ENCODE measurements at places on chromosomes 11 and 22.

- DNase-seq, result no peak
Measured at GRCh38 chr22:50437511-50438304, 37.1 kb downstream of the SBF1 start.

DNA sequence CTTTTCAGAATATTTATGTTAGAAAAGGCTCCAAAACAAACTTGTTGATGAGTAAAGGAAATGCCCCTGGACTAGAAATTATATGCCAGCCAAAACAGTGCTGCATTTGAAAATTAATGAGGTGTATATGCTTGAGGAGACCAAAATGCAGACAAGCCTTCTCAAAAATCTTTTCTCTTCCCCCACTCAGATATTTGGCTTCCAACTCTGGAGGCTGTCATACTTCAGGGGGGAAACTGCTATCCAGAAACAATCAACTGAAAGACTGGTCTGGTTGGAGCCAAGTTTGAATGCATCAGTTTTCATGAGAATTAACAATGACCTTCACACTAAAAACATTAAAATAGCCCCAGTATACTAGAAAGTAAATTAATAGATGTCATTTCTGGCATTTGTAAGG is 98.2 kb downstream of the SGSM3 start:
- DNase-seq, result no peak

- no peak for DNase-seq
Measured at GRCh38 chr11:84218318-84218717, 932.2 kb upstream of the CCDC90B start.

GRCh38 chr11:47244448-47245350 is 3.9 kb downstream of the ACP2 start:
- DNase-seq, result no peak

DNA sequence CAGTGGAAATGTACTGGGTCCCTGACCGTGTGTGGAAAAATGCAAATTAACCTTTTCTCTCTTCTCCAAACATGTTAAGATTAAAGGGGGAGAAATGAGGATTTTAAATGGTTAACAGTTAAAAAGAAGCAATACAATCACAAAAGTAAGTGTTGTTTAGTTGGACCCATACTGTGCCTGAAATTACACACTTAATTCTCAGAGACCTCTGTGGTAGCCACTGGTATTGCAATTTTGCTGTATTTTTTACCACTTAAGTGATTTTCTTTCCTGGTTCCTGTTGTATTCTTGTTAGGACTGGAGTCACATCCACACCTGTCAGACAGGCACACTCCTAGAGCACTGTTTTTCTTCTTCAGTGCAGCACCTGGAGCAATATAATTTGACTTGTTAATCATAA is 179.6 kb upstream of the PDGFD start:
- peak; percentile 29 for DNase-seq

- DNase-seq, result no peak
Measured at GRCh38 chr11:69183613-69184012, 27.9 kb downstream of the SMIM38 start.

DNA sequence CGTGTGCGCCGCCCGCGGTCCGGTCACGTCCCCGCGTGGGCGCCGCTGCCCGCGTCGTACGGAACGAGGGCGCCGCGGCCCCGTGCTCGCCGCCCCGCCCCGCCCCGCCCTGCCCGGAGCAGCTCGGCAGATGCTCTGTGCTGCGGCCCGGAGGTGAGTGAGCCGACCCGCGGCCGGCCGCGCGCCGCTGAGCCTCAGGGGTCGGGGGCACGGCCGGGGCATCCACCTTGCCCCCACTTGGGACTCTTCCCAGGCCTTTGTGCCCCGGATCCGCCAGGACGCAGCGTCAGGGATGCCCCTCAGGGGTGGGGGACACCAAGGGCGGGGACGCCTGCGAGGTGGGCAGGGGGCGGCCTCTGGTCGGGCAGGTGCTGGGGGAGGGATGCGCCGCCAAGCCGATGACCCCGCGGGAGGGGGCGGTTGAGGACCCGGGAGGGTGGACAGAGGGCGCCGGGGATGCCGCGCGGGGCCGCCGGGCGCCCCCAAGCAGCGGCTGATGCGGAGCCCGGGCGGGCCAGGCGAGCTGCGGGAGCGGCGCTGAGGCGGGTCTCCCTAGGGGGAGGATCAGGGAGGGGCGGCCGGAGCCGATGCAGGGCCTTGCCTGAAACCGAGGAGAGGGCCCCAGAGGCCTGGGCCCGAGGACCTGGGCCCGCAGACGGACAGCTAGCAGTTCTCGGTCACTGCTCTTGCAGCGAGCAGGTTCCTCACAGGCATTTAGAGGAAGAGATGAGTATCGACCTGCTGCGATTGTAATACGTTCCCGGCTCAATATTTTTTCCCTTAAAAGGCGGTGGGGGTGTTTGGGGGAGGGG is at the start of gene GNAZ:
TSS of gene GNAZ (plus strand) at position 102 of the 812 bp plus-strand sequence. CDS start 25,177 bp downstream, outside the sequence.
- peak; percentile 31 for DNase-seq
